ENCODE measurements at places on chromosomes 16 and 17. TPM values are rescaled to one million over a fixed set of nuclear protein-coding genes. Genes with fewer than 3 reads are reported as not detected.

The SPATA33 gene
- total RNA-seq: 5.1 TPM

The KRT39 gene
- total RNA-seq: not detected

The NTN1 gene
- total RNA-seq: 0.08 TPM

The WNT9B gene
- total RNA-seq: not detected

The MYH10 gene
- total RNA-seq: 0.89 TPM

The CARD14 gene
- not detected for total RNA-seq

The GRIN2A gene
- total RNA-seq: not detected

- no peak for DNase-seq
Observed at GRCh38 chr16:88993166-88993761, 16.3 kb upstream of the CBFA2T3 start.

DNA sequence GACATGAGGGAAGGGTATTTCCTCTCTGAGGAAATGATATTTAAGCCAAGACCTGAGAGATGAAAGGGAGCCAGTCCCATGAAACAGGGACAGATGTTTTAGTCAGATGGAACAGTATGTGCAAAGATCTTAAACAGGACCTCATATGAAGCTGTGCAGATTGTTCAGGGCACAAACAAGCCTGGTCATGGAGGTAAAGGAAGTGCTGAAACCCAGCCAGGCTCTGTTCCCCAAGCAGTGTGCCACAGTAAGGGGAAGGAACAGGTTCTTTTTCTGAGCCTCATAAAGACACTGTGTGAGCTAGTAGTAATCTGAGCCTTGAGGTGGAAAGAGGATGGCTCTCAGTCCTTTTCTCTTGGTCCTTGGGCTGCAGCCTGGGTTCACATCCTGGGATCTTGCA, 159.9 kb downstream of the ANKFN1 start:
- no peak for DNase-seq

DNA sequence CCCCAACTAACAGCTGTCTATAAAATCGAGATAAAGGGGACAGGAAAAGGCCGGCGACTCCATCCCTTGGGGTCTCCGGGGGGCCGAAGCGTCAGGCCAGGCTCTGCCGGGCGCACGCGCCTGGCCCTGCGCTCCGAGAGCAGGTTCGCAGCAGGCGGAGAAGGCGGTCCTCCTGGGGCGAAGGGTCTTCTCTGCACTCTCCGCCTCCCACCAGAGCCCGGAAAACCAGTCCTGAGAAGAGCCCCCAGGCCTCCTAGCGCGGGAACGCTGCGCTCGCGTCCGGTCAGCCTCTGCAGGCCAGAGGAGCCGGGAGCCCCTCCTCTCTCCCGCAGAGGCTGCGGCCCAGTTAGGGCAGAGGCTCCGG, 5.1 kb downstream of the FOXF1 start:
- no peak for DNase-seq

Measured in CD8-positive, alpha-beta T cell (primary cell).